Thoracic aorta (tissue), 2 donors: ENCODE measurements at places on chromosomes 3 and 15. TPM values are rescaled to one million over a fixed set of nuclear protein-coding genes. Genes with fewer than 3 reads are reported as not detected.

The C3orf70 gene
- 22.7 TPM for total RNA-seq

The EXOSC7 gene
- 43.3 TPM for total RNA-seq

The KLHL25 gene
- total RNA-seq, result 15.0 TPM

The GPR27 gene
- 1.3 TPM for total RNA-seq

The ISLR2 gene
- not detected for total RNA-seq

The LYZL4 gene
- not detected for total RNA-seq

The PHLDB2 gene
- total RNA-seq, result 99.0 TPM

The MCTP2 gene
- 16.6 TPM for total RNA-seq

The MEGF11 gene
- not detected for total RNA-seq

The APOD gene
- 153 TPM for total RNA-seq

The KLHDC8B gene
- total RNA-seq, result 22.4 TPM

The TRPM1 gene
- total RNA-seq, result not detected

The LTF gene
- total RNA-seq, result 0.28 TPM

The SCG5 gene
- total RNA-seq, result 2.4 TPM

The NEO1 gene
- 72.3 TPM for total RNA-seq

GRCh38 chr3:63508771-63509170 is 143.7 kb upstream of the SNTN start:
- no peak for DNase-seq
- no peaks in the 10 kb centered on the region for H3K36me3 ChIP-seq
- no peaks in the 10 kb centered on the region for H3K4me1 ChIP-seq
- H3K27ac ChIP-seq, result no peak overlapping the region
- H3K27me3 ChIP-seq, result no peaks in the 10 kb centered on the region
- no peak overlapping the region for H3K4me3 ChIP-seq

GRCh38 chr15:79721256-79721655 is 175.6 kb downstream of the MTHFS start:
- no peak overlapping the region for H3K4me3 ChIP-seq
- H3K4me1 ChIP-seq, result no peaks in the 10 kb centered on the region
- no peak for DNase-seq

DNA sequence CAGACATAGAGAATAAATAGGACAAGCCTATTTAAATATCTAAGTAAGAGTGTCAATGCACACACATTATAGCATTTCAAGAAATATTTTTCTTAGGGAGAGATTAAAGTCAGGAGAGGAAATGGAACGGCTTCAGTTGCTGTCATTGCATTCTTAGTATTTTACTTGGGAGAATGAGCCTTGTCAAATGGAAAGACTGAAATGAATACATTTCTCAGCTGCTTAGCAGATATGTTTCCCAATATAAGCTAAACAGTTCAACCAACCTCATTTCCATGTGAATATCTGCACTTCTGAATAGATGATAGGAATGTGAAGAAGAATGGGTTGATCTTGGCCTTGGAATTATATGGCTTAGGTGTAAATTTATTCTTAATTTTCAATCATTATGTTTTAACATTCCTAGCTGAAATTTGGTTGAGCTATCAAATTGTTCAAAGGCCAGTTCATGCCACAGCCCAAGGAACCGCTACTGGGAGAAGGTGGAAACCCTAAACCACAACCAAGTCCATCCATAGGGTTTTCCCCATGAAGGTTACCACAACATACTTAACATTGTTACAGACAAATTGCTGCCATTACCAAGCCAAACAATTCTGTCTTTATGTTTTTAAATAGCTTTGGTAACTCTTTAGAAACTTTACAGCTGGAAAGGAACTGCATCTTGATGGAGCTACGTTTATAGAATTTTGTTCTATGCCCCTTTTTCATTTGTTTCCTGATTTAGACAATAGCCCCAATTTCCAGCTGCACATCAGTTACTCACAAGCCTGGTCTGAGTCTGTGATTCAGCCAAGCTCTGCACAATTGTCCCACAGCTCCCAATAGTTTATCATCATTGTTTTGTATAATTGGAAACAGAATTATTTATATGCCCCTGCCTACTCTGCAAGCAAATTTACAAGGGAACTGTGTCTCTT is 459.6 kb downstream of the MECOM start:
- no peak overlapping the region for H3K4me3 ChIP-seq
- no peaks in the 10 kb centered on the region for H3K36me3 ChIP-seq
- DNase-seq, result no peak
- H3K4me1 ChIP-seq, result peaks cover 7% of the 10 kb centered on the region
- no peaks in the 10 kb centered on the region for H3K27me3 ChIP-seq
- no peak overlapping the region for H3K27ac ChIP-seq

DNA sequence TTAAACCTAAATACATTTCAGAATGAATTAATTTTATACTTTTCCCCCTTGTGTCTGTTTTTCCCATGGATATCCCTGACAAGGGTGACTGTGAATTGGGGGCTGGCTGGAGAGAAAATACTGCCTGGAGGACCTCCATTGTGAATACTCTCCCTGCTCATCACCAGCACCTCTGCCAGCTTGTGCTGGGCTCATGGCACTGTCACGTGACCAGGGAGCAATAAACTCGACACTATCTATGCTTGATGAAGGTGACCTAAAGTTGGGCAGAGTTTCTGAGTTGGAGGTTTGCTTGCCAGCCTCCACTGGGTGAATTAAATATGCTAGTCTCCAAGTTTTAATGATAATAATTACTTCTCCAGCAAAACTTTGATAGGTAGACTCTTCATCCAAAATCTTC is 189.5 kb downstream of the SPATA16 start:
- no peaks in the 10 kb centered on the region for H3K36me3 ChIP-seq
- no peak overlapping the region for H3K27ac ChIP-seq
- no peaks in the 10 kb centered on the region for H3K27me3 ChIP-seq
- no peak for DNase-seq
- no peaks in the 10 kb centered on the region for H3K4me1 ChIP-seq

DNA sequence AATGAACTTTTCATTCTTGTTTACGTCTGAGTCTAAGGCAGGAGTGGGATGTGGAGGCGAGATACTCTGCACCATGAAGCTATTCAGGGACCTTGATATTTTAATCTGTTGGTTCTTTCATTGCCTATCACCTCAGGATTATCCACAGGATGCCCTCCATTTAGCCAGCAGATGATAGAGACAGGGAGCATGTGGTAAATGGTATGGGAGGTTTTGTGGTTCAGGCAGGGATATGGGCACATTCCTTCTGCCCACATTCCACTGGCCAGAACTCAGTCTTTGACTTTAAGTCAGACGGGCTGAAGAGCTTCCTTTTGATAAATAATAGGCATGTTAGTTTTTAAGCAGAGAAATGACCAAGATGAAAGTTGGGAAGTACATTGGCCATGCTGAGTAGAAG is 548.0 kb upstream of the CCDC54 start:
- no peak for DNase-seq
- H3K4me3 ChIP-seq, result no peak overlapping the region
- H3K36me3 ChIP-seq, result no peaks in the 10 kb centered on the region
- no peak overlapping the region for H3K27ac ChIP-seq
- no peaks in the 10 kb centered on the region for H3K27me3 ChIP-seq

DNA sequence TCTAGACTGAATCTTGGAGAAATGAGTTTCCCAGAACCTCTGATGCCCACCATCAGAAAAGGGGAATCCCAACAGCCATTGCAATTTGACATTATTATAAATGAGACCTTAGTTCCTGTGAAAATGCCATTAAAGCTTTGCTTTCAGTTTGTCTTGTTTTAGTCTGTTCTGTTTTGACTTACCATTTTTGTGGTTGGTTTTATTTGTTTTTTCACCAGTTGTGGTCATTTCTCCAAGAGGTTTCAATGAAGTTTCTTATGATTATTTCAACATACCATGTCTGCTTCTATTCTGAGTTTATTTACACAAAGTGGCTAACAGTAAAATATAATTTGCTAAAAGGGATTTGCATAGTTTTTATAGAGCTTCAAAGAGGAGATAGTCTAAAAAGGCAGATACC is 175.0 kb upstream of the MCTP2 start:
- H3K36me3 ChIP-seq, result no peaks in the 10 kb centered on the region
- no peak for DNase-seq
- no peak overlapping the region for H3K27ac ChIP-seq
- no peaks in the 10 kb centered on the region for H3K27me3 ChIP-seq
- no peak overlapping the region for H3K4me3 ChIP-seq
- no peaks in the 10 kb centered on the region for H3K4me1 ChIP-seq

DNA sequence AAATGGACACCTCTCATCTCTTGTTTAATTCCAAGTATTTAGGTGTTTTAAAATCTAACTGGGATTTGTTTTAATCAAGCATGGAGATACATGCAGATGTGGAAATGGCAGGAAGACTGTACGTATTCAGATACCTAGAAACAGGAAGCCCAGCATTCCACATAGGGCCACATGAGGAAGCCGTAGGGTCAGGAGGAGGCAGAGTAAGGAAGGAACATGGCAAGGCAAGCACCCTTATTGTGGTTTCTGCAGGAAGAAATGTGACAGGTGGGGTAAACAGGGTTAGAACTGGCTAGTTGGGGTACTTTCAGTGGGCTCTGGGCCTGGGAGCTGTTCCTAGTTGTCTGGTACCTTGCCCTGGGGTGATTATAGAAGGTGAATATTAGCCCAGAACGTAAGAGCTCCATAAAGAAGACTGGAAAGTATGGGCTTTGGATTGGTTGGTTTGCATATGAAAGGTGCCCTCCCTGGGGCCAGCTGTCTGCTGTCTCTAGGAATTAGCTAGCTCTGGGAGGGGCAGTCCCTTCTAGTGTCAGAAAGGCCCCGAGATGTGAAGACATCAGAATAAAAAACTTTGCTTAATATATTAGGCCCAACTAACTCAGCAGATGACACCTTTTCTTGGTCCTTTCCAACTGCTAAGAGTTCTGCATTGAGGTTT is 107.7 kb upstream of the CADPS start:
- no peaks in the 10 kb centered on the region for H3K27me3 ChIP-seq
- no peak overlapping the region for H3K27ac ChIP-seq
- no peaks in the 10 kb centered on the region for H3K36me3 ChIP-seq
- no peak overlapping the region for H3K4me3 ChIP-seq

- H3K27ac ChIP-seq, result peak overlapping the region; percentile 25
- H3K4me3 ChIP-seq, result peak overlapping the region; percentile 70
- H3K27me3 ChIP-seq, result no peaks in the 10 kb centered on the region
- H3K4me1 ChIP-seq, result peaks cover 8% of the 10 kb centered on the region
- H3K36me3 ChIP-seq, result no peaks in the 10 kb centered on the region
- peak; percentile 71 for DNase-seq
These were observed 15.0 kb downstream of the PTH1R start for GRCh38 chr3:46892285-46893145.

DNA sequence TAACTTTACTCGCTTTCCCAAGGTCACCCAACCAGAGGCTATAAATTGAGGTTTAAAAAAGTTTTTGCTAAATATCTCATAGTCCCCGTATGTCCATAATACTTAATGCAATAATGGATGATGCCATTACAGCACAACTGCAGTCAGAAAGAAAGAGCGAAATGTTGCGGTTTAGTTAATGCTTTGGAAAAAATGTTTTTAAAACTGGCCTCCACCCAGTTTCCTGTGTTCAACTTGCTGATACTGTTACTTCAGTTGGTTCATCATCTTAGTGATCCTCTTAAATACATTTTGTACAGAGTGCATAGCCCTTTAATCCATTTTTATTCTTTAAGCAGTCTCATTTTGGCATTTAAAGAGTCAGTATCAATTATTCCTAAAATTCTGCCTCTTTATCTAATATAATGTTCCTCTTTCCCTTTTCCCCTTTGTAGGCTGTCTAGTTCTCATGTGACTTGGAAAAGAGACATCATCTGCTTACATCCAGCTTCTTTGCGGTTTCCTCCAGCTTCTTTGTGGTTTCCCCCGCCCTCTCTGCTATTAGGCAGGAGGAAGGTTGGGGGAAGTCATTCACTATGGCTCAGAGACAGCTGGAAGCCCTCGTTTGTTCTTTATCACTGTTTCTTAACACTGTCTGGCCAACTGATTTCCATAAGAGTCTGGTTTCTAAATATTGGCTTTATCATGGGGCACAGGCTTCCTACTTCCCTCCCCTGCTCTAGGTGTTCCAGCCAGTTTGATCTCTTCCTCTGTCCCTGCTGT is 154.3 kb downstream of the GOLIM4 start:
- DNase-seq, result no peak
- no peak overlapping the region for H3K4me3 ChIP-seq
- H3K36me3 ChIP-seq, result no peaks in the 10 kb centered on the region
- H3K4me1 ChIP-seq, result peaks cover 4% of the 10 kb centered on the region
- H3K27ac ChIP-seq, result no peak overlapping the region
- no peaks in the 10 kb centered on the region for H3K27me3 ChIP-seq

GRCh38 chr3:166223120-166223519 is 385.9 kb upstream of the BCHE start:
- H3K4me1 ChIP-seq, result no peaks in the 10 kb centered on the region
- no peaks in the 10 kb centered on the region for H3K27me3 ChIP-seq
- no peak for DNase-seq
- H3K4me3 ChIP-seq, result no peak overlapping the region
- H3K36me3 ChIP-seq, result no peaks in the 10 kb centered on the region

GRCh38 chr3:113110267-113110666 is 101.1 kb upstream of the BOC start:
- H3K4me3 ChIP-seq, result no peak overlapping the region
- H3K36me3 ChIP-seq, result no peaks in the 10 kb centered on the region
- no peak overlapping the region for H3K27ac ChIP-seq
- H3K27me3 ChIP-seq, result no peaks in the 10 kb centered on the region
- H3K4me1 ChIP-seq, result no peaks in the 10 kb centered on the region
- no peak for DNase-seq

GRCh38 chr3:54240-54639 is 142.3 kb upstream of the CHL1 start:
- no peaks in the 10 kb centered on the region for H3K36me3 ChIP-seq
- H3K27me3 ChIP-seq, result peaks cover 5% of the 10 kb centered on the region
- no peaks in the 10 kb centered on the region for H3K4me1 ChIP-seq
- DNase-seq, result no peak
- H3K4me3 ChIP-seq, result no peak overlapping the region
- no peak overlapping the region for H3K27ac ChIP-seq

DNA sequence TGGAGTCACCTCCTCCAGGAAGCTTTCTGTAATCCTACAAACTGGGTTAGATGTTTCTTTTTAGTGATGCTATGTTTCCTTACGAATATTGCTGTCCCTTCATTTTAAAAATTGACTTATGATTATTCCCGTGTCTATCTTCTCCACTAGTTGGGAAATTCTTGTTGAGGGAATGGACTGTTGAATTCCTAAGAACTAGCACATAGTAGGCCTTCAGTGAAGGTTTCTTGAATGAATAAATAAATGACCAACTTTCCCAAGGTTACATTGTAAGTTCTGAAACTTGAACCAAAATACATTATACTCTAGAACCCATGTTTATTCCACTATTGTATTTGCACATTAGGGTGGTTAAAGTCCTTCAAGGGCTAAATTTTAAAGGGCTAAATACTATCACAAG is 812 bp upstream of the IL20RB start:
- DNase-seq, result no peak
- no peaks in the 10 kb centered on the region for H3K27me3 ChIP-seq
- no peaks in the 10 kb centered on the region for H3K4me1 ChIP-seq
- H3K4me3 ChIP-seq, result no peak overlapping the region

- no peak overlapping the region for H3K27ac ChIP-seq
- DNase-seq, result no peak
- H3K4me1 ChIP-seq, result no peaks in the 10 kb centered on the region
- H3K4me3 ChIP-seq, result no peak overlapping the region
- H3K36me3 ChIP-seq, result no peaks in the 10 kb centered on the region
These were observed 315.1 kb downstream of the STXBP5L start for GRCh38 chr3:121223116-121223515.

GRCh38 chr3:7546253-7546652 is 685.3 kb downstream of the GRM7 start:
- peaks cover 22% of the 10 kb centered on the region for H3K4me1 ChIP-seq
- no peak for DNase-seq
- H3K27me3 ChIP-seq, result no peaks in the 10 kb centered on the region

GRCh38 chr3:37435572-37435971 is 261.2 kb upstream of the LRRFIP2 start:
- H3K4me1 ChIP-seq, result no peaks in the 10 kb centered on the region
- H3K27me3 ChIP-seq, result no peaks in the 10 kb centered on the region
- H3K4me3 ChIP-seq, result no peak overlapping the region
- H3K36me3 ChIP-seq, result no peaks in the 10 kb centered on the region

- no peaks in the 10 kb centered on the region for H3K27me3 ChIP-seq
- H3K27ac ChIP-seq, result no peak overlapping the region
- no peak for DNase-seq
- no peak overlapping the region for H3K4me3 ChIP-seq
These were observed 407.1 kb upstream of the CFAP20DC start for GRCh38 chr3:59456852-59457485.
